ENCODE measurements at places on chromosomes 11 and 22.

- DNase-seq, result no peak
These were observed 127.0 kb upstream of the SERPIND1 start for GRCh38 chr22:20646906-20647305.

GRCh38 chr11:119594639-119595249 is 134.3 kb downstream of the NECTIN1 start:
- no peak for DNase-seq

GRCh38 chr11:134543241-134543640 is 131.2 kb upstream of the B3GAT1 start:
- DNase-seq, result no peak

- no peak for DNase-seq
These were observed 134.8 kb upstream of the DDI1 start for GRCh38 chr11:103901656-103902055.

- DNase-seq, result no peak
These were observed 455.4 kb downstream of the DLG2 start for GRCh38 chr11:85171648-85172257.

- no peak for DNase-seq
These were observed 116.2 kb downstream of the KIF18A start for GRCh38 chr11:27991736-27992135.

GRCh38 chr22:27358096-27358870 is 443.3 kb downstream of the MN1 start:
- DNase-seq, result no peak

GRCh38 chr22:18111759-18112330 is 1.2 kb downstream of the TUBA8 start:
- DNase-seq, result no peak

DNA sequence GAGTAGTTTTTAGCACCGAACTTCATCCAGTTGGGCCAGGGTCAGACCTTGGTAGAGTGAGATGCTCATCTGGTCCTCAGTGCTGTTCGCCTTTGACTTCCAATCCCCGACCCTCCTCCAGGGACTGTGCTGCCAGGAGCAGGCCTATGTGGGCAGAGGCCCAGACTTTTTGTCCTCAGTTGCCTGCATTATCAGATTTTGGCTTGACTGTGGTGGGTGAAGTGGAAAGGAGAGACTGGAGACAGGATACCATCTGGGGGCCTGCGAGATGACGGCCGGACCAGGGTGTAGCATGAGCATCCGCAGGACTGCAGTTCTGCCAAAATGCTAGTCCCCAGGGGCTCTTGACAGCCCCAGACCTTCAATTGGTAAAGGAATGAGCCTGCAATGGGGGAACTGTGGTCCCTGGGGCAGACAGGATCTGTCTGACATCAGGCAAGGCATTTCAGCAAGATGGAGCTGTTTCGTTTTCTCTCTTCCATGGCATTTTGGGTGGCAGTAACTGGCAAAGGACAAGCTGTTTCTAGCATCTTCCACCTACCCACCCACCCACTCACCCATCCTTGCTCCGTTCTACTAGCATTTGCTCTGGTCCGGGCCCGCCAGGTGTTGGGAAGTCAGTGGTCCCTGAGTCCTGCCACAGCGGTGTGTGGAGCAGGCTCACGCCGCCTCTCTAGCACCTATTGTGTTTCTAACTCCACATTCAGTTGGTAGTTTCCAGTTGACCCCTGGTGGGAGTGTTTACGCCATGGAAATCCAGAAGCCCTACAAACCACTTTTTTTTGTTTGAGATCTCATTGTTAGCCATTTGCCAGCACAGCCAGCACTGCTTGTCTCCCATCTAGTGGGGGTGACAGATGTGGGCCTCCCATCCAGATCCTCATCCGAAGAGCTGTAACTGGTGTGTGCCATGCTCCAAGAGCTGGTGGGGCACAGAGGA is 53.5 kb downstream of the OTOG start:
- DNase-seq, result no peak

- no peak for DNase-seq
These were observed 97.4 kb downstream of the NTM start for GRCh38 chr11:131467645-131468394.

- DNase-seq, result no peak
These were observed 5.1 kb downstream of the DKK3 start for GRCh38 chr11:12003336-12003735.

GRCh38 chr11:96254854-96255253 is 88.1 kb downstream of the MAML2 start:
- no peak for DNase-seq

DNA sequence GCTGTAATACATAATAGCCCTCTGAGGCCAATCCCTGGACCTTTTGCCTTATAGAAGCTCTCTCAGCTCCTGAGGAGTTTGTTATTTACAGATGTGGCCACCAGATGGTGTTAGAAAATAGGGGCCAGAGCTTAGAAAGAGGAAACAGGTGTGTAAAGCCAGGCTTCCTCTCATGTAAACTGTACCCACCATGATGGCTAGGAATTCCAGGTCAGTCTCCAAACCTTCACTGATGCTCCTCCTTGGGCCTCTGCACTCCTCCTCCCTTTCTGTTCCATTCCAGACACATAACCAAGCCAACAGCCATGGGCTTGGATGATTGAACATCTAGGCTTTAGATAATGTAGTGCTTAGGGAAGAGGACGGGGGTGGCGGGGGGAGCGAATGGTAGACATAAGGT is 39.7 kb downstream of the USP35 start:
- DNase-seq, result peak; percentile 49

GRCh38 chr11:112156153-112156955 is 7.5 kb downstream of the IL18 start:
- DNase-seq, result no peak

- DNase-seq, result no peak
These were observed 15.6 kb upstream of the RTN4R start for GRCh38 chr22:20283674-20284066.

DNA sequence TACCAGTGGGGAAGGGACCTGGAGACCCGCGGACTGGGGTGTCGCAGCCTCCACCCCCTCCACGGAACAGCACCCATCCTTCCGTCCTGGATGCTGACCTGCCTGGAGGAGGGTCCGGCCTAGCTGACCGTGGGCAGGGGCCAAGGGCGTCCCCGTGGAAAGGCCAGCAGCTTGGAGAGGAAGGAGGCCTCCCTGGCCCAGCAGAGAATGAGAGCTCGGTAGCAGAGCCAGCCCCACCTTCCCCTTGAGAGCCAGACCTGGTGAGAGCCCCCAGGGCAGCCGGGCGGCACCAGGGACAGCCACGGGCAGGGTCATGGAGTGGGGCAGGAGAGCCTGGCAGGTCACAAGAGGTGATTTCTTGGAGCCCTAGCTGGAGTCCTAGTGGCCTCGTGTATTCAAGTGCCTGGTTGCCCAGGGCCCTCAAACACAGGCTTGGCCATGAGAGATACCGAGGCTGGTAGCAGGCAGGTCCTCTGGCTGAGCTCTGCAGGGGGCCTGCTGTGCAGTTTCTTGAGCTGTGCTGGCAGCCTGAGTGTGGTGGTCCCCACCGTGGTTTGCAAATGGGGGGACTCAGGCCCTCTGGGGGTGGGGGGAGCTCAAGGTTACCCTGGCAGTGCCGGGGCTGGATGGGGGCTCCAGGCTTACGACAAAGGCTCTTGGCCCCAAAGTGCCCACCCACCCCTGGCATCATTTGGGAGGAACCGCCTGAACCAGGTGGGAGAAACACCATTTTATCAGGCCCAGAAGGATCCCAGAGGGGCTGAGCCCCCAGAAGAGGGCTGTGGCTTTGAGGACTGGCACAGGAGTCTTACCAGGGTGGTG is 7.6 kb downstream of the TSPAN32 start:
- DNase-seq, result no peak

DNA sequence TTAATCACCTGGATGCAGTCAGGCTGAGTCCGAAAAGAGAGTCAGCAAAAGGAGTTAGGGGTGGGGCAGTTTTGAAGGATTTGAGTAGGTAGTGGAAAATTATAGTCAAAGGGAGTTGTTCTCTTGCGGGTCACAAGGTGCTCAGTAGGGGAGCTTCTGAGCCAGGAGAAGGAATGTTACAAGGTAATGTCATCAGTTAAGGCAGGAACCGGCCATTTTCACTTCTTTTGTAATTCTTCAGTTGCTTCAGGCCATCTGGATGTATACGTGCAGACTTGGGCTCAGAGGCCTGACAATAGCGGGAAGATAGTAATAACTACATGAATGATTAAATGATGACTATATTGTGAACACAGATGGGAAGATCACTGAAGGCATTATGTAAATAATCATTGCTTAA is 6.2 kb downstream of the SC5D start:
- no peak for DNase-seq

GRCh38 chr11:35288817-35289541 is 130.4 kb downstream of the SLC1A2 start:
- no peak for DNase-seq

GRCh38 chr22:42179616-42180015 is 49.0 kb upstream of the CYP2D6 start:
- DNase-seq, result no peak

DNA sequence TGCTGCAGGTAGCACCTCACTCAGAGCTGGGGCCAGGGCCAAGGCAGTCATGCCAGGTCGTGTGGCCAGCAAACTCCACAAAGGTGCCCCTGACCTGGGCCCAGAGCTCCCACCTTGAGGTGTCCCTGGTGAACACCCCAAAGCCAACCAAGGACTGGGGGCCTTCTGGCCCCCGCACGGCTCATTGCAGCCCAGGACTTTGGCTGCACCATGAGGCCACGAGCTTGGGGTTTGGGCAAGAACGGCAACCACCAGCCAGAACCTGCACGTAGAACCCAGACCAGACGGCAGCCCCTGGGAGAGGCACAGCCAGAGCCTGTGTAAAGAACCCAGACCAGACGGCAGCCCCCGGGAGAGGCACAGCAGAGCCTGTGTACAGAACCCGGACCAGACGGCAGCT is 7.8 kb downstream of the LRRC56 start:
- no peak for DNase-seq

DNA sequence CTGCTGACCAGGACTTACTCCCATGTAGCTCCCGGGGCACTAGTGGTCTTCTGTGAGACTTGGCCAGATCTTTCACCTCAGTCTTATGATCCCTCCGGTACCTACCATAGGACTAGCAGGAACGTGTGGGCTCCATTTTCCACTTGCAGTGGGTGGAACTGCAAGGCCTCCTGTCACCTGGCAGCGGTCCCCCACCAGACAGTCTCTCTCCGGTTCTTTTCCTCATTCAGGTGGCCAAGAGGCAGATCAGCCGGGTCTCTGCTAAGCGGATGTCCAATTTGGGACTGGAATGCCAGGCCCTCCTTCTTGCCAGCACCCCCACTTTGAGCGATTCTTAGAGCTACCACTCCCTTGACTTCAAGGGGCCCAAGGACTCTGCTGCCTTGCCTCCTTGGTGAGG is 158.9 kb downstream of the NAV2 start:
- DNase-seq, result no peak

DNA sequence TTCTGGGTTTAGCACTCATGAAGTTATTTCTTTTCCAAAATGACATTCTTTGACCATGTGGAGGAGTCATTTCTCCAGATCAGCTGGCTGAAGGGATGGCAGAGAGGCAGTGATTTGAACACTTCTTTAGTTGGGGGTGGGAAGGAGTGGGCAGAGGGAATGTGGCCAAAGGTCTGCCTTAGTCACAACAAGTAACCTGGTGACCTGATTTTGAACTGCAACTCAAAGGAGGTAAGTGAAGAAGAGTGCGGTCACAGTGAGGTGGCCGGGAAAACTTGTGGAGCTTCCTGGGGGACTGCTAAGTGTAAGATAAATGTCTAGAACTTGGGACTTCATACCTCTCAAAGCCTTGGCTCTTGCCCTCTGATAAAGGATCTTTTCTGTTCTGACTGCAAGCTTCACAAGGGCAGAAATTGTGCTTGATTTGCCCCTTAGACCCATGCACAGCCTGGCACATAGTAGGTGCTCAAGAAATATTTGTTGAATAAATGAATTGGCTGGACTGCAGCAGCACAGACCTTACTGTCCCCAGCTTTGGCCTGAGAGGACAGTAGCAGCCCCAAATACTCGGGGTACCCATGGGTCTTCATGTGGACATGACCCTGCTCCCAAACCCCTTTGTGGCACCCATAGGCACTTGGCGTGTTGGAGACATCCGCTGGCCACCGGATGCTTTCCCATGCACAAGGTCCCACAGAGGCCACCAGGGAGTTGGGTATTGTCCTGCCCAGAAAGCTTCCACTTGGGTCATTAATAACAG is 99.0 kb upstream of the ALX4 start:
- no peak for DNase-seq

GRCh38 chr11:79167510-79168188 is 273.2 kb downstream of the TENM4 start:
- no peak for DNase-seq

DNA sequence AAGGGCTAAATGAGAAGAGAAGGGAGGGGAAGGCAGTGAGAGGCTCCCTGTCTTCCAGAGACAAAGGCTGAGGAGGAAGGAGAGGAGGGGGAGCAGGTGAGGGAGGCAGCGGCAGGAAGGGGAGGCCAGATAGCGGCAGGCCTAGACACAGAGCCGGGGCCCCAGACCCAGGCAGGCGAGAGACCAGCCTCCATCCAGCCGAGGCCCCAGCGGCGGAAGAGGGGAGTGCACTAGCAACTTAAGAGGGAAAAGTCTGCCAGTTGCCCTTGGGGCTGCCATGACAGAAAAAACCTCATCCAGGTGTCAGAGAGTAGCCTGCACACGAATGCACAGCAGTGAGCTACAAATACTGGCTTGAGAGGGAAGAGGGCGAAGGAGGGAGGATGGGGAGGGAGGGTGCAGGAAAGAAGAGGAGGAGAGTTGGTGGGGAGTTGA is 46.7 kb downstream of the IGLL1 start:
- peak; percentile 25 for DNase-seq

DNA sequence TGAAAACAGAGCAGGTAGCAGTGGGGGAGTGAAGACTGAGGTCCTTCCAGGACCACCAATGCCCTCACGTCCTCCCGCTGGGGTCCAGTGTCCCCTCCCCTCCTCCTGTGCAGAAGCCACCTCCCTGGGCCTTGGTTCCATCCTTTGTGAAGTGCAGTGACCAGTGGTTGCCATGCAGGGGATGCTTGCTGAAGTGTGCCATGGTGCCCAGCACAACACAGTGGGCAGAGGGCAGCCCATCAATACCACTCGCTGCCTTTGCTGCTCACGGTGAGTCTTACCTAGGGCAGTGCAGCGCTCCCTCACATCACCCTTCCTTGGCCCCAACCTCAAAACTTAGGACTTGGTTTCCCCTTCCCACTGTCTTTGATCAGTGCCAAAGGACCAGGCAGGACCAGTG is 12.9 kb downstream of the MYEOV start:
- DNase-seq, result no peak

DNA sequence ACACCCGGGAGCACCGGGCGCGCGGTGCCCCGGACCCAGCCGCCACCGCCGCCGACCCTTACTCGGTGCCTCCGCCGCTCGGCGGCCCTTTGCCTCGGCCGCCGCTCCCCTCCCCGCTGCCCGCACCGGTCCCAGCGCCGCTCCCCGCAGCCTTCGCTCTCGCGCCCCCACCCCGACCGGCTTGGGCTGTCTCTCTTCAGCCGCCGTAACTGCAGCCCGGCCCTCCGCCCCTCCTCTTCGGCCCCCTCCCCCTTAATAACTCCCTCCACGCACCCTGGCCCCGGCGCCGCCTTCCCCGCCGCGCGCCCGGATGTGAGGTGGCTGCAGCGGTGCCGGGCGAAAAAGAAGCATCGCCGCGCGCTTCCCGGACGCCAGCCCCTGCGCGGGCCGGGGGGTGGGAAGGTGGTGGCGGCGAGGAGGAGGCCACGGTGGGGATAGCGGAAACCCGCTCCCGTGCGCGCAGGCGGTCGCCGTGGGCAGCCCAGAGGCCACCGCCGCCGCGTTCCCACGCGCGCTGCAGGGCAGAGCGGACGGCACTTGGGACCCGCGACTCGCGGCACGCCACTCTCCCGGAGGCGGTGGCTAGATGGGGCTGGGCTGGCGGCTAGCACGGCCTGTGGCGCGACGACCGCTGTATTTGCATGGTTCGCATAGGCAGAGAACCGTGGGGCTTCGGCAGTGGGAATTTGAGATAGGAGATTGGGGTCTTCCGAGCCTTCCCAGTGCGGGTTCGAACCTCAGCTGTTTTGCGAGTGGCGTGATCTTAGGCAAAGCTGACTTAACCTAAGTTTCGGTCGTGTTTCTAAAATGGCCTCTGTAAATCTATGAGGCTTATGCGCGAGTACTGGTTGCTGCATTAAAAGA is at the start of gene EIF4ENIF1:
EIF4ENIF1 (minus strand) TSS at position 211 of the 864 bp plus-strand sequence. CDS start 1,124 bp downstream, outside the sequence.
- DNase-seq, result peak; percentile 77
